ENCODE measurements at places on chromosomes 7 and 10. TPM values are rescaled to one million over a fixed set of nuclear protein-coding genes. Genes with fewer than 3 reads are reported as not detected.

BTBD16 gene
- not detected for total RNA-seq

ZNF775 gene
- total RNA-seq = 2.1 TPM

GRCh38 chr10:85177767-85178166, 849.4 kb downstream of the CCSER2 start:
- no peak for DNase-seq

DNA sequence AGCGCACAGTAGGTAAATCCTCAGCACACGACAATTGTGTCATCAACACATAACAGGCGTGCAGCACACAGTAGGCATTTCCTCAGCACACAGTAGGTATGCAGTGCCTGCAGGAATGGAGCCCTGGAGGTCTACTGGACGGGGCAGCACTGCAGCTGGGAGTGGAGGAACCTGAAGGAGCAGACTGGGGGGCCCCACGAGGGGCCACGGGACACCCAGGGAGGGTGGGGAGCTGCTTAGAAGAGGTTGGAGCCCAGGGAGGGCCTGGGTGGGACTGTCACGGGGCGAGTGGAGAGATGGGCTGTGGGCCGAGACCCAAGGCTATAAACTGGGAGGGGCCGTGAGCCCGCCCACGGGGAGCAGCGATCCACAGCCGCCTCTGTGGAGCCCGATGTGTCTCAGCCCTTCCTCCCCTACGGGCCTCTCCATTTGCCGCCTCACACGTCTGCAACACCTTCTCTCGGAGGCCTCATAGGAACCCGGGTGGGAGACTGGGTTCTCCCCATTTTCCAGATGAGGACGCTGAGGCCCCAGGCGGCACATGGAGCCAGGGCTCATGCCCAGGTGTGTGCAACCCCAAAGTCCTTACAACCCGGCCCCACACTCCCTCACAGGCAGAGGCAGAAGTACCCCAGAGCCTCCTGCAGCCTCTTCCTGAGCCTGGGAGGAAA, 101.5 kb downstream of the MICALL2 start:
- no peak for DNase-seq

DNA sequence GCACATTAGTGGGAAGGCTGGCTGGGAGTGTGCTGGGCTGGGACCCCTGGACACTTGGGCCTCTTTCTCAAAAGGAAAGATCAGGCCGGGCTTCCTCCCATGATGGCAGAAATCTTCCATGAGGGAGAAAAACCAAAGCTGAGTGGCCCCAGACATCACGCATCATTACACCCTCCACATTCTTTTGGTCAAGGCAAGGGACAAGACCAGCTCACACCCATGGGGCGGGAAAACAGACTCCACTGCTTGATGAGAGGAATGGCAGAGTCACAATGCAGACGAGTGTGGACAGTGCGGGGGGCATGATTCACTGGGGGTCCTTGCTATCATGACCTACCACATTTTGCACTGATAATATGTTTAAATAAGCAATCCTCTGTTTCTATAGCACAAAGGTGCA, 73.3 kb downstream of the CREB3L2 start:
- no peak for DNase-seq

DNA sequence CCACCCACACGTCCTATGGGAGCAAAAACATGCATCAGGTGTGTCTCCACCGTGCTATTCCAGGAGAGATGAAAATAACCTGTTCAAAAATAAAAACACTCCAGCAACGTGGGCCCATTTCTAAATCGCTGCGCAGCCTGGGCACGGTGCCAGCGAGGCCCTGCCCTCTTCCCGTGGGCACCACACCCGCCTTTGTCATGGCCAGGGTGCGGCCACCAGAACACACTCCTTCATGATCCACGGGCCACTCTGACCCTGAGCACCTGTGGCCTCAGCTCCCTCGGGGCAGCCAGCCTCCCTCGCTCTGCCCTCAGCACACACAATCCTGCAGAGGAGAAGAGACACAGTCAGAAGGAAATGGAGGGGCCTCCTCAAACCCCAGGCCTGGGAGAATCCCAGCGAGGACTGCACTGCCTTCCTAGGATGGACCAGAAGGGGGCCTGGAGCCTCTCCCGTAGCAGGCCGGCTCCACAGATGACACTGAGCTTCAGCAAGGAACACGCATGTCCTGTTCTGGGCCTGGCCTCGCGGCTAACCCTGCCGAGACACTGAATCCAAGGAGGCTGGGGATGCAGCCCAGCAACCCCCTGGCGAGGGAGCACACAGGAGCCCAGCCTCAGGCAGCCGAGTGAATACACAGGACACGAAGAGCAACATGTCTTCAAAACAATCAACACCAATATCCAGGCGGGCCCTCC, 169.0 kb downstream of the MAD1L1 start:
- no peak for DNase-seq
